ENCODE measurements at places on chromosomes 7 and 10.

DNA sequence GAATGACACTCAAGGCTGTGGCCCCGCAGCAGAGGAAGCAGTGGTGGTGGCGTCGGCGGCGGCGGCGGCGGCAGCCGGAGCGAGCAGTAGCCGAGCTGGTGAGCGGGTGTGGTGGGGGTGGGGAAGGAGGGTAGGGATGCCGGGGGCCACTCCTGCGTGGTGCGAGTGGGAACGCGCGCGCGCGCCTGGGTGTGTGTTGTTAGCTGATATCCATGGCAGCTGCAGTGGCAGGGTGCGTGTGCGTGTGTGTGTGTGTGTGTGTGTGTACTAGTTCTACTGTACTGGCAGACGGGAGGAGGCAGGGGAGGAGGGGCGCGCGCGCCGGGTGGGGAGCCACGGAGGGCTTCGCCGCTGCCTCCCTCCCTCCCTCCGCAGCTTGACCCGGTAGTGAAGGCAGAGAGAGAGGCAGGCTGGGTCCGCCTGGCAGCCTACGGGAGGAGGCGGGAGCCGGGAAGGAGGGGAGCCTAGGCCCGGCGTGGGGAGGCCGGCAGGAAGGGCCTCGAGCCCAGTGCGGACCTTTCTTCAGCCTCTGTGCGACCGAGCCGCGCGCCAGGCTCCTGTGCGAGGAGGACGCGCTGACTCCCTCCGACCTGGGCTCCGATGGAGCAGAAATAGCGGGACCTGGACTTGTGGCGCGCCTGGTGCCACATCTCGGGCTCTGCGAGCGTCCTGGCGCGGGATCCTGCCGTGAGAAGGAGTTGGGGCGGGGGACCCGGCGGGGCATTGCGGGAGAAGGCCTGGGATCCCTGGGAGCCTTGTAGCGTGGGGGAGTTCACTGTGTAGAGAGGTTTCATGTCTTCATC, at the start of gene MAGI2:
MAGI2 (minus strand) TSS at position 110 of the 803 bp plus-strand sequence. CDS start 347 bp downstream, outside the sequence.
- DNase-seq, result peak; percentile 86

GRCh38 chr10:91566115-91566514, 66.8 kb downstream of the PPP1R3C start:
- DNase-seq, result no peak

DNA sequence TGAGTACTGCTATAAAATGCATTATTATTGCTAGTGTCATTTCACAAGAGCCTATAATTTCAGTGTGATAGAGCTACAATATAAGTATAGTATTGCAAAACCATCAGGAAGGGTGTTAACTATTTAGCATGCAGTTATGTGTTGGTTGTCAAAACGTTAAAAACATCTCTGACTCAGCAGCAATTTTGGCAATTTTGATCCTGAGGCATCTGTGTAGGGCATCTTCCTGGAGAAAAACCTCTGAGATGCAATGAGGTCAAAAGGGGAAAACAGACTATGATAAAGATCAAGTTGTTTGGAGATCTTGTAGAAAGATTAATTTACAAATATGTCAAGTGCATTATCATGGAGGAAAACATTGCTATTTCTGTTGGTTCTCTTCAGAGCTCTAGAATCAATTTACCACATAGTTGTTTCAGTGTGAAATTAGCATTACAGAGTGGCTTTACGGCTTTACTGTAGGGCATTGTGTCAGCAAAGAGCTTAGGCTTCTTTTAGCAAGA, 5.3 kb downstream of the CFTR start:
- DNase-seq, result no peak

DNA sequence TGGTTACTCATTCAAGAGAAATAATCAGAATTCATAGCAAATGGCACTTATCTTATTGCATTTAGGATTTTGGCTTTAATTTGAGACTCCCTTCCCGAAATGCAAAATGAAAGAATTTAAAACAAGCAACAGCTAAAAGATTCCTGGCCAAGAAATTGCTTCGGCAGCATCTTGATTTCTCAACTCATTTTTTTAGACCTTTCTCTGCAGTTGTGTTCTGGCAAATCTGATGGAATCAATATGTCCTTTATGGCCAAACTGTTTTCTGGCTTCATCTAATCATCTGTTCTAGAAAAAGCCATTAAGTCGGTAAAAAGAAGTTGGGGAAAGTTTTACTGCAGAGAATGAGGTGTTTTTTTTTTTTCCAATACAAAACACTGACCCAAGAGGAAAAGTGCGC, 172.1 kb downstream of the SLC16A9 start:
- DNase-seq, result no peak

DNA sequence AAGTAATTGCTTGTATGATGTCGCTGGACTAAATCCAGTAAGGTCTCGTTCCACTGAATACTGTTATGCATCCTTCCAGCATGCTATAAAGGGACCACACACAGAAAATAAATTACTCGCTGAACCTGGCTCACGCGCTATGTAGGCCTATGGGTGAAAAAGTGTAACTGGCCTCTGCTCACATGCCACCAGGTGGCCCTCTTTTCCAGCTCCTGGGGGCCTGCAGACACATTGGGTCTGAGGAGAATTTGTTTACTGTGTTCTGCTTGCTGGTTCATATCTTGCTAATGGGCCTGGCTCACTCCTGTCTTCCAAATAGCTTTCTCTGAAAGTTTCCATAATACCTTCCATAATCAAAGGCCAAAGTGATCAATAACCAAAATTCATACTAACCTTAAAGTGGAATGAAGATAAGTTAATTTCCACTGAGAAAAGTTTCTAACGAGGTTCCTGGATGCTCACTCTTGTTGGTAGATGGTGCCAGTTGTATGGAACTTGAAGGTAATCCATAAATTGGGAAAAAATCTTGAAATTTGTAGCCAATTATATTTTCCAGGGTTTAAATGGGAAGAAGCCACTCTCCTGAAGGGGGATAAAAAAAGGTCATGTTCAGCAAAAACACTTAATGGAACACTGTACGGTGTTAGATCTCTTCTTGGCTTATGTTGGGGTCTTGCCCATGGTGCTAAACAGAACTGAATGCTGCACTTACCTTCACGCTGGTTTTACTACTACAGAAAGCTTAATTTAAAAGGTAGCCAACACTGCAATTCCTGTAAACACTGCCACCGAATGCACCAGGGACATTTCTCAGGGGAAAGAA, 27.0 kb upstream of the ZPBP start:
- no peak for DNase-seq

DNA sequence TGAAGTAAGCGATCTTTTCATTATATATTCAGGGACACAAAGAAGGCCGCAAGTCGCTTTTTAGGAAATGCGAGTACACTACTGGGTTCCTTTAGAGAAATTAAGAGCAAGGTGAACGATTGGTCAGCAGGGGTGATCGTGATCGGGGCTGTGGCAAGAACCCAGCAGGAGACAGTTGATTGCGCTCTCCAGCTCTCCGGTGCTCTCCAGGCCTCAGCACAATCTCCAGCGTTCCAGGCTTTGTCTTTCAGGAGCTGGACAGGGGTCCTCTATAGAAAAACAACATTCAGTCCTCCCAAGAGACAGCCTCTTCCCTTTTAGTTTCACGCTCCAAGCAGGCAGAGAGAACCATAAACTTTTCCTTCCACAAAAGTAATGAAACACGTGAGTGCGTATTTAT, 170.5 kb upstream of the KLF6 start:
- no peak for DNase-seq

- DNase-seq, result no peak
These were observed 55.1 kb downstream of the ANKMY2 start for GRCh38 chr7:16590424-16590823.

- DNase-seq, result no peak
These were observed 10.4 kb downstream of the FKBP6 start for GRCh38 chr7:73338321-73338720.

DNA sequence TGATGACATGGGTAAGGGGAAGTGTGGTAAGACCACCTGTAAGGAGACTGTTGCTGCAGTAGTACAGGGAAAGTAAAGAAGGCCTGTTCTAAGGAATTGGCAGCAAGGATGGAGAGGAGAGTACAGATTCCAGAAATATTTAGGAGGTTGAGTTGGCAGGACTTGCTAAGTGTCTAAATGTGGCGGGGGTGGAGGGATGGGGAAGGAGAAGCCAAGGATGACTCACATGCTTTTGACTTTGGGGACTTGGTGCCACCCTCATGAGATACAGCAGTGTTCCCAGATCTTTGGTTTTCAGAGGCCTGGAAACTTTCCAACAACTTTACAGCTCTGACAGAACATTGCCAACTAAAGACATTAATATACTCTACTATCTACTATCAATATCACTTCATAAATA, 45.4 kb downstream of the CDK6 start:
- DNase-seq, result no peak

DNA sequence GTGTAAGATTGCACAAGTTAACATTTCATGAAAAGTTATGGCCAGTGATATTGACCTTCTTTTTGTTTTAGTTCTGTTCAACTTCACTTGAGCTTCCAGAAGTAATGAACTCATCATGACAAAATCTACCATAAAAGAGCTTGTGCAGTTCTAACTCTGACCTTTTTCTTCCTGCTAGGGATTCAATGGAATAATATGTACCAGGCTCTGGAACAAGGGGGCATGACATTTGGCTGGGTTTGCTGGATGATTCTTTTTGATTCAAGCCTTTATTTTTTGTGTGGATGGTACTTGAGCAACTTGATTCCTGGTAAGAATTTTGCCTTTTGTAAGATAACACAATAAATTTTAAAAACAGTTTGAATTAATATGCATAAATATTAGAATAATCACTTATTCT, 205.0 kb downstream of the ABCA13 start:
- DNase-seq, result peak; percentile 48

GRCh38 chr10:11110539-11110938, 92.9 kb downstream of the CELF2 start:
- DNase-seq, result no peak

DNA sequence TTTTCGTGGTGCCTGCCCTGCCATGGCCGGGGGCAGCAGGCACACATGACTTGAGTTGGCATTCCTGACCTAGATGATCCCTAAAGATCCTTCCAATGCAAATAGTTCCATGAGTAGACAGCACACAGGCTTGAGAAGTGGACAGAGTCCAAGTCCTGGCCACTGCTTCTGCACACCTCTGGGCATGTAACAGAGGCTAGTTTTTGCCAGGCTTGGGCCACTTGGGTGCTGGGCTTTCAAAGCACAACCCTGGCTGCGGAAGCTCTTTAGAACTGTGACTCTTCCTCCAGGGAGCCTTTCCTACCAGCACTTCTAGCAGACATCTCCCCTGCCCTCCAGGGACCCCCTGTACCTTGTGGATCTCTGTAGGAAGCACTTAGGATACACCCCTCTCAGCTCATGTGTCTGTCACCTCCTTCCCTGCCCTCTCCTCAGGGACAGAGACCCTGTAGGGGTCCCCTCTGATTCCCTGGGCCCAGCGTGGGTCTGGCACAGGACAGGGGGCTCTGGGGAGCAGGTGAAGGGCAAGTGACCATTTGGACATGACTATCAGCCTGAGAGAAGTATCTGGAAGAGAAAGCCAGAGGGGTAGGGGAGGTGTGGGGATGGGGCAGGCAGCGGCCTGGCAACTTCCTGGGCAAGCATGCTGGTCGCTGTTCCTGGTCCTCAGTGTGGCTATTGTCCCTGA, 36.2 kb downstream of the ZCCHC24 start:
- DNase-seq, result no peak

GRCh38 chr7:101340379-101340778, 18.8 kb upstream of the IFT22 start:
- no peak for DNase-seq

- DNase-seq, result no peak
These were observed 300.9 kb upstream of the C7orf33 start for GRCh38 chr7:148289630-148290029.

DNA sequence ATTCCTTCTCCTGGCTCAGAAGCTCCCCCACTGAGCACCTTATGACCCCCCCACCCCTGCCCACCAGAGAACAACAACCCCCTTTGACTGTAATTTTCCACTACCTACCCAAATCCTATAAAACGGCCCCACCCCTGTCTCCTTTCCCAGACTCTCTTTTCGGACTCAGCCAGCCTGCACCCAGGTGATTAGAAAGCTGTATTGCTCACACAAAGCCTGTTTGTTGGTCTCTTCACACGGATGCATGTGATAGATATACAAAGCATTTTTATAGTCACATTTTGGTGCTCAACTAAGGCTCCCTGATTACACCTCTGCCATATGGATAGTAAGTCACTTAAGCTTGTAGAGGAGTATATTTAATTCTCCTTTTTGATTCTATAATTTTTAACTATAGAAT, 985.8 kb downstream of the REEP3 start:
- DNase-seq, result no peak

DNA sequence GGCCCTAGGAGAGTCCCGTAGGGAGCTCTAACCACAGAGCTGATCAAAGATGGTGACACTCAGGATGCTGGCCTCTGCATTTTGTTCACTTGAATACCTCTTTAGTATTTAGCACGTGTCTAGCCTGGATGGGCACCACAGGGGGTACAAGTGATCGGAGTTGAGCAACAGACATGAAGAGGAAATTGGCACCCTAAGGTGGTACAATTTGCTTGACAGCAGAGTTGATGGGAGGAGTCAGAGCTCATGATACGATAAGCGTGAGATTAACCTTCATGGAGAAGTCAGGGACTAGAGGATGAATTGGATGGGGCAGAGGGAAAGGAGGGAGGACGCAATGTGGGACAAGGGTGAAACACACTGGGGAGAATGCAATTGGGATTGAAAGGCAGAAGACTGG, 9.9 kb upstream of the ZNF212 start:
- DNase-seq, result no peak

DNA sequence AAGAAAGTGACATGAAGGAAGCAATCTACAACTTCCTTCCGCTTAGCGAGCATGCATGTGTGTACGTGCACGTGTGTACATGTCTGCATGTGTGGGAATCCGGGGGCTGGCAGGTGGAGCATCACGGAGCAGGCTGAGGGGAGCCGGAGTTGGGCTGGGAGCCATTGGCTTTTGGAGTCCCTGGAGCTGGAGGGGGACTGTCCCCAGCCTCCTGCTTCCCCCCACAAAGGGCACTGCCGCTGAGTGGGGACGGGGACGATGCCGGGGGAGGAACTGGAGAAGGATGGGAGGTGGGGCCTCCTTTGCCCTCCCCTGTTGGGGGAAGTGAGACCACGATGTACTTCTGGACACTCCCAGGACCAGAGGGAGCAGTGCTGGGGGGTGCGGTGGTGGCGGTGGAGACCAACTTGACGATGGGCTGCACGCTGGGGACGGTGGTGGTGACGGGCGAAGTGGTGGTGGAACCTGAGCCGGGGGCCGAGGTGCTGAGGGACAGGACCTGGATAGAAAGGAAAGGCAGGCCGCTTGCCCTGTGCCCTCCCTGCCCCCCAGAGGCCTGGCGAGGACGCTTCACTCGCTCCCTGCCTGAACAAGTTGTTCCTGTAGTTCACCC, 5.8 kb downstream of the AP4M1 start:
- DNase-seq, result no peak

DNA sequence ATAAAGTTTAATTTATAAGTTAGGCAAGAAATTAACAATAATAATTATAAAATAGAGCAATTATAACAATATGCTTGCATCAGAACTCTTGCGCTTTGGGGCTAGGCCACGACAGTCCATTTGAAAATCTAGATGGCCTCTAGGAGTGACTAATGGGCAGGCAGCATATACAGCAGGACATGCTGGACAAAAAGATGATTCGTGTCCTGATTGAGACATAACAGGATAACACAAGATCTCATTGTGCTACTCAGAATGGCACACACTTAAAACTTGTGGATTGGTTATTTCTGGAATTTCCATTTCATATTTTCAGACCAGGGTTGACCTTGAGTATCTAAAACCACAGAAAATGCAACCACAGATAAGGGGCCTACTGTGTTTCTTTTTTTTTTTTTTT, 27.5 kb downstream of the CTNNA3 start:
- DNase-seq, result no peak

All from tibial nerve (tissue), 4 donors.